ENCODE measurements at places on chromosomes 12 and 14.

DNA sequence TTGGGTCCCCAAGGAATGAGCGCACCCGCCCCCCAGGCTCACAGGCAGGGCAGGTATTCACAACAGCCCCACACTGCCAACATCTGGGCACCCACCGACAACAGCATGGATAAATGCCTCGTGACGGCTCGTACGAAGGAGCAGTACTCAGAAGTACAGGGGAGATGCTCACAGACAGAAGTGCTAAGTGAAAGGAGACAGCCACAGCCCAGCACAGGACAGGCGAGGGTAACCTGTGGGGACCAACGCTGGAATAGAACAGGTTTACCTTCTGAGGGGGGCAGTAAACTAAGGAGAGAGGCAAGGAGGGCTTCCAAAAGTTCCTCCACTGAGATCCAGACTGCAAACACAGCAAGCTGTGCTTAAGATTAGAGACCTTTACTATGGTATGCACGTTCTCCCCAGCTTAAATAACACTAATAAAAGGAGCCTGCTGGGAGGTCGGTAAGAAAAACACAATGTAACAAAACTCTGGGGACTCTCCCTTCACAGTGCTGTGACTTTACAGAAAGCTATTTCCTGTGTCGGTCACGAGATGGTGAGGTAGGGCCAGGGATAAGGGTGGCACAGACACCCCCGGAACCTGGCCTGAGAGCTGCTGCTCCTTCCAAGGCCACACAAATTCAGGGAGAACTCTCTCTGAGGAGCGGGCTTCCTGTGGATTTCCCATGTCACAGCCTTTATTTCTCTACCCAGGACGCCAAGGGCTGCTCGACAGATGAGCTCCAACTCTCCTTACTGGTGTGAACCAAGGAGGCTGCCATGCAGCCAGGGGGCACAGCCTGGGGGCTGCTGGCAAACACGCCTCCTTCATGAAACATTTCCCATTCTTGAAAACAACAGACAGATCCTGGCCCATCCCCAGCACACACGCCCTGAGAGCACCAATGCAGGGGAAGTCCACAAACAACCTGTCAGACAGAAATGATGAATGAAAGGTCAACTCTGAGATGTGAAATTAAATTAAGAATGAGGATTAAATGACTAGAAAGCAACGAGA, 26.3 kb downstream of the SLC15A4 start:
- DNase-seq, result no peak

- no peak for DNase-seq
Observed at GRCh38 chr12:5840944-5841343, 104.1 kb downstream of the ANO2 start.

DNA sequence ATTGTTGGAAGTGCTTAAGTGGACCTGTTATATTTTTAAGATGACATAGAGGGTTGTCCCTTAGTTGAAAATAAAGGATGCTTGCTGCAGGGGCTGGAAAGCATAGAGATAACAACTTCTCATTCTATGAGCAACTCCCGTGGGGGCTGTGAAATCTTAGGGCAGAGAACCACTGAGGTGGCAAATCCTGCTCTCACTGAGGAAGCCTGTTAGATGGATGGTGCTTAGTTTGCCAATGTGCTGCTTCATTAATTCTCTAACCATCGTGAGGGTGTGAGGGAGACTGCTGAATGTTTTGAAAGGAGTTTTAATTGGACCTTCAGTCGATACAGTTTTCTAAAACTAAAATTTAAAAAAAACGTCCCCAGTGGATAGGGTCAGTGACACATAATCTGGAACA, 46.5 kb downstream of the PTPRO start:
- no peak for DNase-seq

DNA sequence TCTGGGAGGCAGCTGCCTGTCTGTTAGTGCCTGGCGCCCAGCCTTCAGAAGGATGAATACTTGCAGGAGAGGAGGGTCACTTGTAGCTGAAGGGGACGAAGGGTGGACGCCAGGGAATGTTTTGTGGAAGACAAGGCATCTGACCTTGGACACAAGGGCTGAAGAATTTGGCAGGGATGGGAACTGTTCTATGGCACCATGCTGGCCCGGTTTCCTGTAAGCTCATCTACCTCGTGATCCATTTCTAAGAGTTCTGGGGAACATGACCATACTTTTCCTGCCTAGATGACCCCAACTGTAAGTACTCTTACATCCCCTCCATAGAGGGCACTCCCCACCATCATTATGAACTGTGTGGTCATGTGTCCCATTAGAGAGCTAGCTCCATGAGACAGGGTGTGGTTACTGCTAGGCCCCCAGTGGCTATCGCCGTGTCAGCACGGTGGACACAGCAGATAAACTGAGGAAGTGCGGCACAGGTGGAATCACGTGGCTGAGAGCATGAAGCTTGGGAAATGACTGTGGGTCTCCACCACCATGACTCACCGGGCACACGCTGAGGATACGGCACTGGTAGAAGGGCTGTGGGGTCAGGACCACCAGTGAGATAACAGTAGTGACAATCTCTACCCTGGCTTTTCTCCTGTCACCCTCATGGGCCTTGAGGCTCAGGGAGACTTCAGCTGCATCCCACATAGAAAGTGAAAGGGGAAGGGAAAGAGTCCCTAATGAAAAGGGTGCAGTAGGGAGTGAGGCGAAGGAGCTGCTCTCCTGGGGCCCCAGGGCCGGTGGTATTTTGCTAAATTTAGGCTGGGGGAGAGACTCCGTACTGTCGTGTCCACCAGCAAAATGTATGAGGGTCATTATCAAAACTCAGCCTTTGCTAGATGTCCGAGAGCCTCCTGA, 252.6 kb downstream of the FOXN3 start:
- DNase-seq, result no peak

DNA sequence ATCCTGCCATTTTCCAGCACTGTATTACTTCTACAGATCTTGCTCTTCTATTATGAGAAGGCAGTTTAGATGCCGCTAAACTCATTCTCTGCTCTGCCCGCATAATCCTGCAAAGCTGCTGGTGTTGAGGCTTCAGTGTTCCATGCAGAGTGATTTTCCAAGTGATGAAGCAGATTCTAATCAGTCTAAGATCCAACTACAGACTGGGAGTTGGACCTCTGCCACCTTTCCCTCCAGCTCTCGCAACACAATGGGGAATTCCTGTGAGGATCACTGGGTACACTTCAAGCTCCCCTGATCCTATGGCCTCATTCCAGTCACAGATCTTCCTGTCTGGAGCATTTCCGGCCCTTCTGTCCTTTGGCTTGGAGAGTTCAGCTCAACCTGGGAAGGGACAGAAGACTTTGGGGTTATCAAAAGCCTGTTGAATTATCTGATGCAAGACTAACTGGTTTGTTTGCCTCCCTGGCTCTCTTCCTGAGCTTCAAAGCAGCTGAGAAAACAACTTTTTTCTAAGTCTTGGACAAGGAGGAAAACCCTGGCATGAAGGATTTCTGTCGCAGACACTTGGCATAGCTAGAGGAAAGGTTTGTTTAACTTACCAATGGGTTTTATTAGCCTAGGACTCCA, 333.9 kb downstream of the ZFP36L1 start:
- no peak for DNase-seq

- DNase-seq, result no peak
Observed at GRCh38 chr14:33934043-33934750, 16.7 kb downstream of the EGLN3 start.

DNA sequence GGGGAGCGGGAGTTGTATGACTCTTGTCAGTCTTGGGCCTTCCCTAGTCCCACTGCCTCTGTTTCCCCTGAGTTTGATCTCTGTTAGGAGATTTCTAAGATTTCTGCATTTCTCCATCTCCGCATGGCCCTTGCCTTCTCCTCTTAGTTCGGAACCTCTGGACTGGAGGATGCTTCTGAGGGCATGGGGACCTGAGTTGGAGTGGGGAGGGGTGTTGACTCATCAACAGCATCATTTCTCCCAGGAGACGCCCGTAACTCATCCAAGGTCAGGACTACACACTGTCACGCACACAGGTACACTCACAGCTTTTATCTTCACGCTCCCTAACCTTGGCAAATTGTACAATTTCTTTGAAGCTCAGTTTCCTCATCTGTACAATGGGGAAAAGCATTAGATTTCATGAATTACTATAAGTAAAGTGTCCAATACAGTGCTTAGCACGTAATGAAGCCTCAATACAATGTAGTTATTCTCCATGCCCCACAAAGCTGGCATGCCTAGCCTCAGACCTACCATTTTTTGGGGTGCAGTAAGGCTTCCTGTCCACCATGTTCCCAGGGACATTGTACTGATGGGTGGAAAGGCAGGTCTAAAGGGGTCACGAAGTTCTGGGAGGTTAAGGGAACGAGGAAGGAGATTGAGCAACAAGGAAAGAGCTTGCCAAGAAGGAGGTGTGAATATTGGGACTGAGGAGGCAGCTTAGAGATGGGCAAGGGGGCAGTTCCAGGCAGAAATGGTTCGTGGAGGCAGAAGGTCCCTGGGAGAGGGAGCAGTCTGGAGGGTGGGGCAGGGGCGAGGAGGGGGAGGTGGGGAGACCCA, 600 bp upstream of the LAG3 start:
- no peak for DNase-seq

GRCh38 chr14:101758913-101759593, 2.5 kb upstream of the PPP2R5C start:
- DNase-seq, result no peak

DNA sequence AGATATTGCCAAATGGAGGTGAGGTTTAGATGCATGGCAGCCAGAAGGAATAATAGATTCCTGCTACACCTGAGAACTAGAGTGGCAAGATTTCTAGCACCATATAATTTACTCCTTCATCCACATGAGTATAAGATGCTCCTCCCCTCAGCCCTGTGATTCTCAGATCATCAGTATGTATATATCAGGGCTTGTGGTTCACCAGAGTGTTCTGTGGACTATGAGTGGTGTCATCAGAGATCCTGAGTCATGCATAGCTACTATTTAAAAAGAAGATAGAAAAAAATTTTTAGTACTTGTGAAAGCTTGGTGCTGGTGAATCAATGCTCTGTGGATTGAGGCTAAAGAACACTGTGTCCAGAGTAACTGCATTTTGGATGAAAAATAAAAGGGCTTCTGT, 285.9 kb downstream of the BMP4 start:
- DNase-seq, result no peak

DNA sequence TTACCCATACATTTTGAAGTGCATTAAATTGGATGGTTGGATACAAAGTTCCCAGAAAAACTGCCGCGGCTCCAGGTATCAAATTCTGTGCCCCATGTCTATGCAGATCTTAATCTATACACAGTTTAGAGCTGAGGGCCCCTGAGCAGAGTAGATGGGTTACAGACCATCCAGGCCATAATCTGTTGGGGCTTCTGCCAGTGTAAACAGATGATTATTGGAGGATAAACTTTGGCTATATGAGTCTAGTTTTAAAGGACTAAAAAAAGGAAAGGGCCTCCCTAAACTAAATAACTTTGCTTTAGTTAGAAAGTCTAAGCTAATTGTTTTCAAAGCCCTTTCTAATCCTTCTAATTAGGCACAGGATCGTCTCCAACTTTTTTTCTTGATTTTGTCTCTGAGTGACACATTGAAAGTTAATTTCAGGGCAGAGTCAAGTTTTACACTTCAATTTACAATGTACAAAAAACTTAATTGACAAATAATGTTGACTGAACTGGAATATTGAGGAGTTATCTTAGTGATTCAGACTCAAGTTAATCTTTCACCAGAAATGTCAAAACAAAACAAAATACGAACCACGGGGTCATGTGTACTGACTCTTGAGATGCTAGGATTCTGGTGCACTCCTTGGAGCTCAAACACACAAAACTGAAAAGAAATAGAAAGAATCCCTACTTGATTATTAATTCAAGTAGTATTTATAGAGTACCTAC, 133.9 kb upstream of the SCAF11 start:
- no peak for DNase-seq

DNA sequence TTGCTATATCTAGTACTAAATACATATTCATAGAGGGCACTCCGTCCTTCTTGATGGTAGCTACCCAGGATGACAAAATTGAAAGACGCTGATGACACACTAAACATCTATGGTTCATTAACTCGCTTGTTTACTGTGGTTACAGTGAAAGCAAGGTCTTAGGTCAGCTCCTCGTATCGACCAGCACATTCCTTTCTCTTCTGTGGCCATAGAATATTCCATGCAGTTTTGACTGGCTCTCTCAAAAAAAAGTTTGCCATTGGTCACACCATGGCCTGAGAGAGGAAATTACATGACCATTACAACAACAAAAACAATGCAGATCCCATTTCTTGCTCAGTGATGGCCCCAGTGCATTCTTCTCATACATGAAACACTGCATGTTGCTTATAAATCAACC, 411.4 kb upstream of the SOX5 start:
- DNase-seq, result no peak

DNA sequence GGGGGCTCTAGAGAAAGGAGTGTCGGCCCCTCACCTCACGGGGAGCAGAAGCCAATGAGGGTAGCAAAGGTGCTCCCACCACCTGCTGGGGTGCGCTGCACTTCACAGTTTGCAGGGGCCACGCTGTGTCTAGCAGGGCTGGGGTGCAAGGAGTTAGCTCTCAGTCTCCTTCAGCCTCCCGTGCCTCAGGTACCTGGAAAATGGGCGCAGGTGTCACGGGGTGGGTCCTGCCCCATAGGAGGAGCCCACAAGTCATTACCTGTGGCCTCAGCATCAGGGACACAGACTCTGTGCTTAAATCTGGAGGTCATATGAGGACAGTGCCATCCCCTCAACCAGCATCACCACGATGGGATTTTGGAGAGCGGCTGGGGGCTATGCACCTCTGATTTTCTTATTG, 326.7 kb downstream of the ADGRD1 start:
- DNase-seq, result no peak

DNA sequence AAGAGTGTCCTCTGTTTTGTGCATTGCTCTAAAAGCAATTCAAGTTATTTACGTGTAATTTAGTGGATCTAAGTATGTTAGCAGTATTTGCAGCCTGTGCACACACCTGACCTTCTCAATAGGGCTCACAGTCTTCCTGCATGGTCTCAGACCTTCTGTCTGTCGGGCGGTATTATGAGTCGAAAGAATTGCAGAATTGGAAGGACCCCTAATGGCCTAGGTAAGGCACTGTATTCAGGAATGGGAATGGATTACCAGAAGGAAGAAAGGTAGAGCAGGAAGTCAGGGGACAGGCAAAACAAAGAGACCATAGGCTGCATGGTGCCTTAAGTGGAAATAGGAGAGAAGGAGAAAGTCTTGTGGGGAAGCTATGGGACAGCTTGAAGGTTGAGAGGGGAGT, 341.6 kb downstream of the VRK1 start:
- DNase-seq, result no peak

GRCh38 chr14:42628602-42629001, 1021.9 kb downstream of the LRFN5 start:
- DNase-seq, result no peak

GRCh38 chr12:76967181-76967885, 88.5 kb upstream of the CSRP2 start:
- no peak for DNase-seq

- no peak for DNase-seq
Observed at GRCh38 chr12:54378796-54379397, 5.6 kb downstream of the ZNF385A start.

GRCh38 chr12:123436017-123436964, at the start of gene RILPL2:
Gene RILPL2, minus strand, starts transcription at chr12:123436684. Its CDS starts 264 bp downstream, at chr12:123436420.
- peak; percentile 62 for DNase-seq
